GM04504 (cell line): ENCODE measurements at places on chromosomes 1 and 21.

DNA sequence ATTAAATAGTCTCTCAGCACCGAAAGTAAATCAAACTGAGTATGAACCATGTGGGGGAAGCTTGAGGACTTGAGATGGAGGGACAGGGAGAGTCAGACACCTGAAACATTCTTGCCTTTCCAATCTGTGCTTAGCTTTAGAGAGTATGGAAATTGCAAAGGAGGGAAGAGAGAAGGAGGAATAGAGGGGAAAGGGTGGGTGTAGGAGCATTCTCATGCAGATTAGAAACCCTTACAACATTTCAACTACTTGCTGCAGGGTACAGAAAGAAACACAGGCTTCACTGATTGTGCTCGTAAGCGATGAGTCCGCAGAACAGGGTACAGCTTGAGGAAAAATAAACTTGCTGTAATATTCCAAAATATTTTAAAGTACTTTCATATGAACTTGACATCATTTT is 73.8 kb downstream of the NIBAN1 start:
- no peak for DNase-seq

GRCh38 chr1:115668579-115668978 is 26.8 kb downstream of the VANGL1 start:
- no peak for DNase-seq

GRCh38 chr1:4108331-4108730 is 208.3 kb upstream of the C1orf174 start:
- DNase-seq = no peak

GRCh38 chr1:111192074-111192473 is 8.4 kb downstream of the DENND2D start:
- DNase-seq = no peak

DNA sequence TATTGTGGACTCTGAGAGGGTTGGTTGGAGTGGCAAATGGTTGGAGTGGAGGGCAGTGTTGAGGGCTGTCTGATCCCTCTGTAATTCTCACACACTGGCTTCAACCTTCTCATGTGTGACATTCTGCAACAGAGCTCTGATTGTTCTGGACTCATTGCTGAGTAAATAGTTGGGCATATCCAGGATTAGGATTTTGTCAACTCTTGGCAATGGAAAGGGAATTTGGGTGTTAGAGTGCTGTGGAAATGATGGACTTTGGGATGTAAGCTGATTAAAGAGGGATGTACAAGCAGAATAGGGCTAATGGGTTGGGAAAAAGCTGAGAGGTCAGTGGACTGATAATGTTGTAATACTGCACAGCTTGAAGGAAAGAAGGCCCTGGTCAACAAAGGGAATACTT is 16.5 kb downstream of the TLCD4 start:
- no peak for DNase-seq

DNA sequence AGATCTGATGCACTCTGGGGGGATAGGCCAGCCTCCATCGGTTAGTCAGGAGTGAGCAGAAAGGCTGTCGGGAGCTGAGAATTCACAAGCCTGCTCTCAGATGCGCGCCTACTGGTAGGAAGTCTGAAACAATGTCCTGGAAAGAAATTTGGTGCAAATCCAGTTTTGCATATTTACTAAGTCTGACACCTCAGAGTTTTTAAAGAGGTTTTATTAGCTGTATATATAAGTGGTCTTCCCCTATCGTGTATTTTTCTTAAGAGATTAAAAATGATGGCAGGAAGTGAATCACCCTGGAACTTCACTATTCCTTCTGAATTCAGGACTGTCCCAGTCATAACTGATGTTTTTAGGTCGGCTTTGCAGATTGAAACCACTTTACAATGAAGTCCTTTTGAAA is 99.8 kb upstream of the C1orf105 start:
- DNase-seq = no peak

GRCh38 chr1:63223426-63223825 is 98.9 kb upstream of the FOXD3 start:
- no peak for DNase-seq

DNA sequence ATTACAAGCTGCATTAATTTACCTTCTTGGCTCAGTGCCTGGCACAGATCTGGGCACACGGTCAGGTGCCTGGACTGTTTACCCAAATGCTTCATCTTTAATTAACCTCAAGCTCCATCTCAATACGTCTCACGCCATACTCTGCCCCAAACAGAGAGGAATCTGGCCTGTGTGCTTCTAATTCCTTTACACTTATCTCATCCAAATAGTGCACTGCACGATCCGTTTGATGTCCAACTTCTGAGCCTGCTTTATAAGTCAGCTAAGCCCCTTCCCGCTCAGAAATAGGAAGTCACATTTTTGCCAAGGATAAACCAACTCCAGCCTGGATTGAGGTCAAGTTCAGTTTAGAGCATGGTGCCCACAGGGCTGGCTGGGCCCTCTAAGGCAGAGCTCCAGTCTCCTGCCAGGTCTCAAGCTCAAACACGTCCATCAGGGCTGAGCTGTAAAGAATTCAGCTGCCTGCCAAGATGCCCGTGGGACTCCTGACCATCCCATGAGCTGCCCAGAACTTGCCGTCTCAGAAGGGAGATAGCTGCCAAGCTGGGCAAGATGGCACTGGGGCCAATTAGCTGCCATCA is 233.5 kb downstream of the TRABD2B start:
- DNase-seq = no peak

- DNase-seq = peak; percentile 36
Observed at GRCh38 chr1:203216274-203217138, 13.0 kb downstream of the CHIT1 start.

DNA sequence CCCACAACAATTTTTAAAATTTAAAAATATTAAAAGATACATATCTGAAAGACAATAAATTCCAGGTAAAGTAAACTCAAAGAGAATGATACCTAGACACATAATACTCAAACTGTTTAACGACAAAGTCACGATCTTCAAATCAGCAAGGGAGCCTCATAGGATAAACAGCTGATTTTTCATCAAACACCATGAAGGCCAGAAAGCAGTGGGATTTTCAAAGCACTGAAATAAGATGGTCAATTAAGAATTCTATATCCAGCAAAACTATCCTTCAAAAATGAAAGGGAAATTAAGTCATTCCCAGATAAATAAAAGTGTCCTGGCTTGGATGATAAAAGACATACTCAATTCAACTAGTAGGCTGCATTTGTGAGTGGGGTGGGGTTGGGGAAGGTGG is 100.5 kb downstream of the TIAM1 start:
- DNase-seq = no peak

- DNase-seq = no peak
Observed at GRCh38 chr1:245946905-245947304, 560.2 kb downstream of the SMYD3 start.

DNA sequence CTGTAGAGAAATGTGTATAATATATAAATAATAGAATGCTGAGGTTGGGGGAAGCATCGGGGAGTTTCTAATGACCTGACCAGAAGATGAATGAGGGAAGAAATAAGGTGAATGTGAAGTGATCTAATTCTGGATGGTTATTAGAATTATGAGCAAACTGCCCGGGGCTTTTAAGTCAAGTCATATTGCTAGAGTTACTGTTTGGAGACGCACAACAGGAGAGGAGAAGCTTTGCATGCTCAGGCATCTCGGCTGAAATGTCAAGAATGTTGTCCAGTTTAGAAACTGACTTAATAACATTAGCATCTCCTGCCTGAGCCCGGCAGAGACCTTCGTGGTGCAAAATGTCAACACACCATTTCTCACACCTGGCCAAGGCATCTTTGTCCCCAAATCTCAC is 119.1 kb downstream of the RRAGC start:
- DNase-seq = no peak

GRCh38 chr1:246121533-246121932 is 385.5 kb downstream of the SMYD3 start:
- DNase-seq = no peak

DNA sequence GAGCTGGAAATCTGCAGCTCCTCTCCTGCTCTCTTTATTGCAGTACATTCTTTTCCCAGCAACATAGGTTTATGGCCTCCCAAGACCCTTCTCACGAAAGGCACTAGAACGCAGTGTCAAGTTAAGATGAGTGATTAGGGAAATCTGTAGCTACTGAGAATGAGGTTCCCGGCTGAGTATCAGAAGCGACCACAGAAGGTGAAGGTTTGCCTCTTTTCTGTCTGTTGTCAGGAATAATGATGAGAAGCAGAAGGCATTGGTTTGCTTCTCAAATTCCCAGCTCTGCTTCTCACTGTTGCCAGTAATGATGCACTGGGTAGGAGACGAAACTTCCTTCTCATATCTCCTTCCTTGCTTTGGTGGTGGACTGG is 128.4 kb downstream of the NTMT2 start:
- DNase-seq = peak; percentile 62

- DNase-seq = no peak
Observed at GRCh38 chr1:2037314-2037979, 12.8 kb upstream of the PRKCZ start.

- DNase-seq = no peak
Observed at GRCh38 chr1:72117621-72118020, 164.7 kb downstream of the NEGR1 start.

GRCh38 chr1:208848854-208849253 is 604.7 kb upstream of the PLXNA2 start:
- no peak for DNase-seq

GRCh38 chr1:77582905-77583304 is 99.6 kb downstream of the ZZZ3 start:
- DNase-seq = no peak

- no peak for DNase-seq
Observed at GRCh38 chr1:76919085-76919484, 51.8 kb downstream of the ST6GALNAC5 start.

DNA sequence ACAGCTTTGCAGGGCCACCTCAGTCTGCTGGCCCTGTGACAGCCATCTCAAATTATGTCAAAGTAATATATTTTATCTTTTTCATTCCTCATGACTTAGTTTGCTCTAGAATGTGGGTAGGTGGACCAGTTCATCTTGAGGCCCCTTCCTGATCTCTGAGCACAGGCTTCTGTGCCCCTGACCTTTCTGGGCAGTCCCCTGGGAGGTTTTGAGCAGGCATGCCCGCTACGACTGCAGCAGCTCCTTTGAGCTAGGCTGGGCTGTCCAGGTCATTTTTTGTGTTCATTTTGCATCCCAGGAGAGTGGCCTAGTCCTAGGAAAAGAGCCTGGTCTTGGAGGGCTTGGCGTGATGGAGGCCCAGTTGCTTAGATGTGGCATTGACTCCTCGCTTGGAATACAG is 42.7 kb downstream of the EIF2D start:
- DNase-seq = no peak

DNA sequence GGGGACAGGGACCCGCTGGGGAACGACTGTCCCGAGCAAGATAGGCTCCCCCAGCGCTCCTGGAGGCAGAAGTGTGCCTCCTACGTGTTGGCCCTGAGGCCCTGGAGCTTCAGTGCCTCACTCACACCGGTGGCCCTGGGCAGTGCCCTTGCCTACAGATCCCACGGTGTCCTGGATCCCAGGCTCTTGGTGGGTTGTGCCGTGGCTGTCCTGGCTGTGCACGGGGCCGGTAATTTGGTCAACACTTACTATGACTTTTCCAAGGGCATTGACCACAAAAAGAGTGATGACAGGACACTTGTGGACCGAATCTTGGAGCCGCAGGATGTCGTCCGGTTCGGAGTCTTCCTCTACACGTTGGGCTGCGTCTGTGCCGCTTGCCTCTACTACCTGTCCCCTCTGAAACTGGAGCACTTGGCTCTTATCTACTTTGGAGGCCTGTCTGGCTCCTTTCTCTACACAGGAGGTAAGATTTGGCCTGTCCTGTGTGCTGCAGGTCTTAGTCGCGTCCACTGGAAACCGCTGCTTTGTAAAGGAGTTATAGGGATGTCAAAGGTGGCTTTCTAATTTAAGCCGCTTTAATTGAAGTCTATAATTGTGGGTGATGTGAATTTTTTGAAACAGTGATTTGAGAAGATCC is 717 bp downstream of the UBIAD1 start:
- DNase-seq = no peak

DNA sequence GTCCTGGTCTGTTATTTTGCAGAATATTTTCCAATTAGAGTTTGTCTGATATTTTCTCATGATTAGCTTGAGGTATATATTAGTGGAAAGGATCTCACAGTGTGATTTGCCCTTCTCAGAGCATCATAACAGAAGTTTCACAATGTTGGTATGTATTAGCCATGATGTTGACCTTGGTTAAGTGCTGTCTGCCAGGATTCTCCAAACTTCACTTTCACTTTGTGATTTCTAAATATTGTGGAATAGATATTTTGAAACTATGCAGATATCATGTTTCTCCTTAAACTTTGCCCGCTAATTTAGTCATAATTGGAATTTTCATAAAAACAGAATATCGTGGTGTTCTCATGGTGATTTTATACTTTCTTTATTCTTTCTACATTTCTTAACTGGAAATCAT is 98.0 kb upstream of the DEPDC1 start:
- no peak for DNase-seq

- no peak for DNase-seq
Observed at GRCh38 chr21:37224861-37225839, 42.0 kb downstream of the VPS26C start.

DNA sequence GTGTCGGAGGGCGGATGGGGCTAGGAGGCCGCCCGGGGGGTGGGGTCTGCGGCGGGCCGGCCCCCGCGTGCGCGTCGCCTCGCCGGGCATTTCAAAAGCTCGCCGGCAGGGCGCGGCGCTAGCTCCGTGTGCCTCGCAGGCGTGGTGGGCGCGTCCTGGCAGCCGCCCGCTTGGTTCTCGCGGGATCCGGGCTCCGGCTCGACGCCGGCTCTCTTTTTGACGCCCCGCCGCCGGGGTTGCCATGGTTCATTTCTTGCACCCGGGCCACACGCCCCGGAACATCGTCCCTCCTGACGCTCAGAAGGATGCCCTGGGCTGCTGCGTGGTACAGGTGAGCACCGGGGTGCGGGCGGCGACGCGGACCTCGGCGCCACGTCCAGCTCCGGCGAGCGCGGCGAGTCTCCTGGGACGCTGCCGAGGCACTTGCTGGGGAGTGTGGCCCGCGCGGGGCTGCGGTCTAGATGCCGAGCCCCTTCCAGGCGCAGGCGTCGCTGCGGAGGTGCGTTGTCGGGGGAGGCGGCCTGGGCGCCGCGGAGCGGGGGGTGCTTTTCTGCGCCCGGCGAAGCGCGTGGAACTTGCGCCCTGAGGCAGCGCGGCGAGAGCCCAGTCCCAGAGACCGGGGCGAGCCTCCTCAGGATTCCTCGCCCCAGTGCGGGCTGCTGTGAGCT is at the start of gene ZYG11A:
Gene ZYG11A (plus strand): TSS at position 118 of the 668 bp plus-strand sequence. CDS start 124 bp downstream, at position 242.
- DNase-seq = peak; percentile 15

DNA sequence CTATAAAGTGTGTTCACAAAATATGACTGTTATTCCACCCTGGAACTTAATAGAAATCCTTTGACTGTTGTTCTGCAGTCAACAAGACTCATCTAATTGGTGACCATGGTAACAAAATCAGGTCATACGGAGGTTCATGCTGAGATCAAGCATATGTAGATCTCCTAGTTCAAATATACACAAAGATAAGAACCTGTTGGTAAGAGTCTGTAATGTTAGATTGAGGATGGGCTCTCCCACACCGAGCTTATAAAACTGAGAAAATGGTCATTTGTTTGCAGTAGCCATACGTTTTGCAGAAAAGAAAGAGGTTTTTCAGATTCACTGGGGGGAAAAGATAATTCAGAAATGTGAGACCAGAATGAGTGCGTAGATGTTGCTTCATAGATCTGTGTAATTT is 468.1 kb downstream of the RPS6KC1 start:
- DNase-seq = no peak

- no peak for DNase-seq
Observed at GRCh38 chr1:107795441-107795840, 169.5 kb downstream of the VAV3 start.
